ENCODE measurements at places on chromosomes 6 and 20. TPM values are rescaled to one million over a fixed set of nuclear protein-coding genes. Genes with fewer than 3 reads are reported as not detected.

Gene FOXQ1
- 0.06 TPM for total RNA-seq

Gene NKX2-2
- total RNA-seq: not detected

Gene GJA1
- 642 TPM for total RNA-seq

Gene MEI4
- total RNA-seq: not detected

Gene PPP1R14C
- total RNA-seq: 11.3 TPM

Gene SNAP91
- not detected for total RNA-seq

Gene FNDC11
- total RNA-seq: 0.12 TPM

Gene OR2J3
- total RNA-seq: not detected

Gene CYP21A2
- total RNA-seq: under 0.01 TPM

Gene ZNF133
- total RNA-seq: 16.9 TPM

Gene DEFB114
- total RNA-seq: not detected

Gene MPC1
- total RNA-seq: 41.1 TPM

Gene FOXS1
- total RNA-seq: 15.7 TPM

Data from aortic smooth muscle cell (primary cell).